Body of pancreas (tissue), 4 donors: ENCODE measurements at places on chromosomes 12 and 14. TPM values are rescaled to one million over a fixed set of nuclear protein-coding genes. Genes with fewer than 3 reads are reported as not detected.

The CCDC197 gene
- total RNA-seq = not detected

The EML1 gene
- 34.6 TPM for total RNA-seq

The BCL7A gene
- total RNA-seq = 19.1 TPM

The ABHD12B gene
- total RNA-seq = not detected

The AICDA gene
- not detected for total RNA-seq

The ASPG gene
- total RNA-seq = 0.52 TPM

The ADGRD1 gene
- total RNA-seq = 4.9 TPM

GRCh38 chr12:124536641-124537040 lies 30.8 kb downstream of the NCOR2 start:
- no peak overlapping the region for H3K4me3 ChIP-seq
- no peak overlapping the region for H3K27ac ChIP-seq
- DNase-seq = no peak
- no peaks in the 10 kb centered on the region for H3K27me3 ChIP-seq

DNA sequence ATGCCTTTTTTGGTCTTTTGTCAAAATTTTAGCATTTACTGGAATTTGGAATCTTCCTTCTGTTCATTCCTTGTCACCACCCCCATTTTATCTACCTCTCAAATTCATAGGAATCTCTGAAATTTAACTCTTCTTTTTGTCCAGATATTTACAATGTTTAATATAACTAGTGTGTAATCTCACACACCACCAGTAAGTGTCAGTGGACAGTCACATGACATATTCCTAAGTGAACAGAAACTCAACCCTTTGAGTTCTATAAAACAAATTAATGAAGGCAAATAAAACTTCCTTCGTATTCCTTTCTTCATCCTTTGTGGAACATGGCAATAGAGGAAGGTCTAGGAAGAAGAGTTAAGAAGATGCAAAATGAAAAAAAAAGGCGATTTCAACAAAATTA lies 26.6 kb downstream of the ATF7 start:
- H3K4me3 ChIP-seq = no peak overlapping the region
- DNase-seq = no peak
- no peaks in the 10 kb centered on the region for H3K36me3 ChIP-seq
- H3K4me1 ChIP-seq = peaks cover 5% of the 10 kb centered on the region
- H3K27ac ChIP-seq = no peak overlapping the region
- H3K27me3 ChIP-seq = no peaks in the 10 kb centered on the region

- H3K36me3 ChIP-seq = no peaks in the 10 kb centered on the region
- DNase-seq = no peak
- H3K27ac ChIP-seq = no peak overlapping the region
- peaks cover 32% of the 10 kb centered on the region for H3K4me1 ChIP-seq
Measured at GRCh38 chr14:55111122-55111708, 17.8 kb upstream of the LGALS3 start.

GRCh38 chr12:14928931-14929330 lies 9.4 kb downstream of the ERP27 start:
- H3K27ac ChIP-seq = no peak overlapping the region
- peaks cover 82% of the 10 kb centered on the region for H3K4me1 ChIP-seq
- H3K4me3 ChIP-seq = no peak overlapping the region
- no peaks in the 10 kb centered on the region for H3K36me3 ChIP-seq

GRCh38 chr14:52848626-52849025 lies 57.2 kb upstream of the GNPNAT1 start:
- no peaks in the 10 kb centered on the region for H3K36me3 ChIP-seq
- H3K4me3 ChIP-seq = no peak overlapping the region
- no peak for DNase-seq

DNA sequence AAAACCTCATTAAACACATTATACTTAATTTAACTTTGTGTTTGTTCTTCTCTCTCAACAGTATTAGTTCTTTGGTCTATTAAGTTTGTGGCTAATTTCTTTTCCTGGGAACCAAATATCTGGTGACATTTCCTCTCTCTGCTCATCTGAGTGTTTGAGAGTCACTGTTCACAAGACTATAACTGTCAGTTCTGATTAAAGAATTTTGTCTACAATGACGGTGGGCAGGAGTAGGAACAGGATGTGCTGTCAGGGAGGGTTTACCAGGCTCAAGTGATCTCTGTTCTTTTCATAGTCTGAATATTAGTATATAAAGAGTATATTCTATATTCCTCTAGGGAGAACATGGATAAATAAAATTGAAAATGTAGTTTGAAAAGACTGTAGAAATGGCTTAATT lies 92.9 kb downstream of the ALG10B start:
- H3K4me1 ChIP-seq = no peaks in the 10 kb centered on the region
- no peaks in the 10 kb centered on the region for H3K36me3 ChIP-seq
- no peak overlapping the region for H3K27ac ChIP-seq
- DNase-seq = no peak
- no peak overlapping the region for H3K4me3 ChIP-seq
- no peaks in the 10 kb centered on the region for H3K27me3 ChIP-seq

DNA sequence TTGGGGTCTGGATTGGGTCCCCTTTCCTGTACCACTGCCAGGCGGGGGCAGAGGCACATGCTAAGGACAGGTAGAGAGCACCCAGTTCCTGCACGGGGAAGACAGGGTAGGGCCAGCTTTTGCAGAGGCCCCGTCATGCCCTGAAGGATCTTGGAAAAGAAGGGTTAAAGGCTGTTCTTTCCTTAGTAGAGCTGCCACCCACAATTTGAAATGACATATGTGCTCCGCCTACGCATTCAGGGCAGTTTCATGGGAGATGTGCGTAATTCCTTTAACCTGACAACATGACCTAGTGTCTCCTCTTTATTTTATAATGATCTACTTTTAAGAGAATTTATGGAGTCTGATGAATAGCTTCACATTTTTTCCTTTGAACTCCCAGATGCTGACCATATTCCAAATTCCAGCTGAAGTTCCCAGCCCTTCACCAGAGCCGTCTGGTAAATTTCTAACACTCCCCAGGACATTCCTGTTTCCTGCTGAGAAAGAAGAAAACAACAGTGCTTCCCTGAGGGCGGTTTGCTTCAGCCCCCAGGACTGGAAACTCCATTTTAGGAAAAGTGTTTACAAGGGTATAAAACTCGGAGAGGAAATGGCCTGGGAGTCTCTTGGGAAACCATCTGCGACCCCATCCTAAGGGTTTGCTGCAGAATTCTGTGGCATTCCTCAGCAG lies 58.9 kb upstream of the PLEKHG3 start:
- H3K4me1 ChIP-seq = peaks cover 12% of the 10 kb centered on the region
- DNase-seq = peak; percentile 23
- H3K36me3 ChIP-seq = no peaks in the 10 kb centered on the region
- no peak overlapping the region for H3K4me3 ChIP-seq
- no peak overlapping the region for H3K27ac ChIP-seq

DNA sequence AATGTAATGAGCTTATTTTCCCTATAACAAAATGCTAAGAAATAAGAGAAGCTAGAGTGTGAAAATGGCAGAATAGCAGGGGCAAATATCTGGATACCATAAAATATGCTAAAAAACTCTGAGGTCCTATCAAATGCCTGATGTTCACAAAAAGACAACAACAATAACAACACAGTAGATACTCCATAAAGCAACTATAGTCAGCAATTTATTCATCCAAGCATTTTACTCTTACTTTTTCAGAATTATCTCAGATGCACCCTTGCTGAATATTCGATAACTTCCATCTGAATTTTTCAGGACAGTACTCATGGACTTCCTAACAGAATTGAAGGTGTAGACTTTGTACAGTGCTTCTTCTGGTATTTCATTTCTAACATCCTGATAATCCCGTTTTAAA lies 88.9 kb downstream of the ATP2B1 start:
- no peak overlapping the region for H3K4me3 ChIP-seq
- no peaks in the 10 kb centered on the region for H3K27me3 ChIP-seq
- H3K27ac ChIP-seq = no peak overlapping the region

GRCh38 chr14:68840454-68840853 lies 47.6 kb upstream of the ZFP36L1 start:
- H3K27me3 ChIP-seq = no peaks in the 10 kb centered on the region
- no peak for DNase-seq
- H3K27ac ChIP-seq = no peak overlapping the region
- H3K4me1 ChIP-seq = peaks cover 10% of the 10 kb centered on the region
- no peak overlapping the region for H3K4me3 ChIP-seq

GRCh38 chr12:45918818-45919217 lies 71.6 kb downstream of the SCAF11 start:
- H3K27me3 ChIP-seq = no peaks in the 10 kb centered on the region
- no peaks in the 10 kb centered on the region for H3K4me1 ChIP-seq
- H3K36me3 ChIP-seq = peaks cover 11% of the 10 kb centered on the region
- no peak overlapping the region for H3K27ac ChIP-seq
- no peak for DNase-seq
- no peak overlapping the region for H3K4me3 ChIP-seq

GRCh38 chr14:76002383-76002782 lies 16.8 kb downstream of the IFT43 start:
- no peak for DNase-seq
- no peak overlapping the region for H3K27ac ChIP-seq
- no peaks in the 10 kb centered on the region for H3K27me3 ChIP-seq
- H3K4me3 ChIP-seq = no peak overlapping the region

DNA sequence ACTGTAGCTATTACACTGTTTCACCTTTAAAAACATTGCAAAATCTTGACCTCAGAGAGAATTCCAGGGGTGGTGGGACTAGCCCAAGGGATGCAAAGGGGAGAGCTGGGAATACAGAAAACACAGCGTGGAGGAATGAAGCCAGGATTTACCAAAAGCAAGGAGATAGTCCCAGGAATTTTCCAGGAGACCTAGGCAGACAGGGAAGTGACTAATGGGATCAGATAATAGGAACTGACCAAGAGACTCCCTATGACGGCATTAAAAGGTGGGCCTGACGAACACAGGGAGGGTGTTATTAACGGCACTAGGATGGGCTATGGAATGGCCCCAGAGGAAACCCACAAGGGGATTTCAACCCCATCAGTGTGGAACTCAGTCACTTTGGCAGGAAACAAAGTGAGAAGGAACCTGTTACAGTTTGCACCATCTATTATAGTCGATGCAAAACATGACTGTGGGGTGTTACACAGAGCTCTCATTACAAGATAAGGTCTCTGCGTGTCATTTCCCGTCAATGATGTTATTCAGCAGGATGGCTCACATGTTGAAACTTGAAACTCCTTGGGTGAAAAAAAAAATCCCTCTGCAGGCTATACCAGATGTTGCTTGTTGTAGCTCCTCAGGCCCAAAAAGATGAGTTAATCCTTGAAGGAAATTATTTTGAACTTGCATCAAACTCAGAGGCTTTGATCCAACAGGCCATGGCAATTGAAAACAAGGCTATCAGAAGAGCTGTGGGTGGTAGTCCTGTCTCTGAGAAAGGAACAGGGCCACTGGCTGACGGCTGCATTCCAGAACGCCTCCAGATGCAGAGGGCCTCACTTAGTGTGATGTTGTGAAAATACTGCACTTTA lies 58.7 kb downstream of the DRAM1 start:
- H3K27ac ChIP-seq = no peak overlapping the region
- no peaks in the 10 kb centered on the region for H3K4me1 ChIP-seq
- H3K27me3 ChIP-seq = no peaks in the 10 kb centered on the region
- H3K4me3 ChIP-seq = no peak overlapping the region

GRCh38 chr12:15152456-15152855 lies 68.8 kb downstream of the RERG start:
- no peak overlapping the region for H3K27ac ChIP-seq
- peaks cover 8% of the 10 kb centered on the region for H3K4me1 ChIP-seq
- no peak overlapping the region for H3K4me3 ChIP-seq

GRCh38 chr12:67748743-67749040 lies 100.1 kb downstream of the DYRK2 start:
- no peak overlapping the region for H3K4me3 ChIP-seq
- H3K4me1 ChIP-seq = peaks cover 25% of the 10 kb centered on the region
- no peaks in the 10 kb centered on the region for H3K27me3 ChIP-seq

- H3K4me3 ChIP-seq = no peak overlapping the region
- H3K4me1 ChIP-seq = no peaks in the 10 kb centered on the region
- no peak for DNase-seq
- no peaks in the 10 kb centered on the region for H3K36me3 ChIP-seq
- no peak overlapping the region for H3K27ac ChIP-seq
- H3K27me3 ChIP-seq = no peaks in the 10 kb centered on the region
Measured at GRCh38 chr14:78401866-78402265, 231.7 kb downstream of the NRXN3 start.

- no peaks in the 10 kb centered on the region for H3K36me3 ChIP-seq
- peak overlapping the region; percentile 61 for H3K27ac ChIP-seq
- no peak overlapping the region for H3K4me3 ChIP-seq
- no peak for DNase-seq
- H3K4me1 ChIP-seq = peaks cover 8% of the 10 kb centered on the region
- H3K27me3 ChIP-seq = no peaks in the 10 kb centered on the region
Measured at GRCh38 chr12:49664591-49665239, 41.4 kb downstream of the PRPF40B start.

DNA sequence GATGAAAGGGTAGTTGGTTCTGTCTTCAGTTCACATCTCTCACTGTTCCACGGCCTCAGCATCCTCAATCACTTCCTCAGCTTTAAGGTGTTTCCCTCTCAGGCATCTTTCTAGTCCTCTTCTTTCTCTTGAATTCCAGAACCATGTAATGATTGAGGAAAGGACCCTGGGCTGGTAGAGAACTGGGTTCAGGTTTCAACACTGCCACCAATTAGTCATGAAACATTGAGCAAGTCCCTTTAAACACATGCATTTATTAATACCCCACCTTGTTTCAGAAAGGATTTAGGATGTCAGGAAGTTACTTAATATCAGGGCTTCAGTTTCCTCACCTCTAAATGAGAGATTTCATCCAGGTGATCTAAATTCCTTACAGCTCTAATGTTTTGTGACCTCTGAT lies 7.2 kb downstream of the DMAC2L start:
- H3K4me1 ChIP-seq = peaks cover 11% of the 10 kb centered on the region
- no peaks in the 10 kb centered on the region for H3K27me3 ChIP-seq
- peaks cover 3% of the 10 kb centered on the region for H3K36me3 ChIP-seq

DNA sequence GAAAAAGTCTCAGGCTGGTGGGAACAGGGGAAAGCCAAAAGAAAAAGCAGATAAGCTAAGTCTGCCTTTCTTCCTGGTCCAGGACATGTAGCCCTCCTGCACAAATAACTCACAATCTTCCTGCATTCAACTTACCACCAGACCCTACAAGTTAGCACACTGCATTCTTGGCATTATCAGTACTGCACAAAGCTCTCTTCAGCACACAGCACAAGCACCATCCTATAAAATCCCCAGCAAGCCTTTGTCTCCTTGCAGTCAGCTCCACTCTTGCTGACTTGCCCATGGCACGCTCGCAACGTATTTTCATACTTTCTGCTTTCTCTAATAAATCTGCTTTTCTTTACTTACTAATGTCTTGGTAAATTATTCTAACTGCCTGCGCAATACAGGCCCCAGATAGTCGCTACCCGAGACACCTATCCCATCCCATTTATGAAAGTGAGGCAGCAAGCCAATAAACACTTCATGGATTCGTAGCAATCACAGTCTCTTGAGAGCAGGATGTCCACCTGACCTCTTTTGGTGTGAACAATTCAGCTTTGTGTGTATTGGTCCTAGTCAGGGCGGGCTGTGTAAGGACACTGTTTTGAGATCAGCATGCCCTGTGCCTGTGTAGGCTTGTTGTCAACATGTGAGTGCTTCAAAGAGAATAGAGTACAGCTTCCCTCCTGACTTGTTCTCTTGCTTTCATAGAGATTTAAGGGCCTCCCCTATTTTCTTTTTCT lies 49.0 kb downstream of the TMEM117 start:
- no peak overlapping the region for H3K4me3 ChIP-seq
- no peak overlapping the region for H3K27ac ChIP-seq
- H3K4me1 ChIP-seq = no peaks in the 10 kb centered on the region
- H3K36me3 ChIP-seq = no peaks in the 10 kb centered on the region
- DNase-seq = no peak

GRCh38 chr12:130249376-130249775 lies 87.1 kb downstream of the FZD10 start:
- H3K4me1 ChIP-seq = no peaks in the 10 kb centered on the region
- no peak overlapping the region for H3K4me3 ChIP-seq
- H3K36me3 ChIP-seq = no peaks in the 10 kb centered on the region
- H3K27me3 ChIP-seq = no peaks in the 10 kb centered on the region
- DNase-seq = no peak

GRCh38 chr12:70028515-70028914 lies 203.5 kb downstream of the MYRFL start:
- H3K36me3 ChIP-seq = no peaks in the 10 kb centered on the region
- DNase-seq = no peak
- no peak overlapping the region for H3K4me3 ChIP-seq
- H3K27ac ChIP-seq = no peak overlapping the region
